Hematopoietic multipotent progenitor cell treated with erythropoietin and hydrocortisone succinate and interleukin-3 and kit ligand, for 17 days (in vitro differentiated cells): ENCODE measurements at places on chromosomes 5 and 9.

GRCh38 chr9:13898957-13899356, 415.0 kb downstream of the NFIB start:
- DNase-seq: no peak

DNA sequence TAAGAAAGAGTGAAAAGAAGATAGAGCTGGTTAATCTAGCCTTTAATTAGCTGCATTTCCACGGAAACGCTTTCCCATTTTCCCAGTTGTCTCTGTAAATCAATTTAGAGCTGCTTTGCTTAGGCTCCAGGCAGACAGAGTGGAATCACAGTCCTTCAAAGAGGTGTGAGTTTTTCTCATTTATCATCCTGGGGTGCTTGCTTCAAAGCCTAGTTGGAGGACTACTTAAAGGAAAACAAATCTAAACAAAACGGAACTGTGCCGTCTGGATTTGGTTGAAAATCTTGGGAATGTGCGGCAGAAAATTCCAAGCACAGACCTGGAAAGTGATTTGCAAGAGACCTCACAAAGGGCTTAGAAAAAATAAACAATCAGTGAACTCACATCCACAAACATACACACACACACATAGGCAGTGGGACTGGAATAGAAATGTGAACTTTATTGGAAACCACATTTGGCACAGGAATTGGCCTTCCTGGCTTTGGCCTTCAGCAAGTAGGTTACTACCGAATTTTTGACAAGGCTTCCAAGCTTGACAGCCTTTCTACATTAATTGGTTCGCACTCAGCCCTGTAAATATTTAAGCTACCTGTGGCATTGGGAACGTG, 235.2 kb upstream of the SLC24A2 start:
- DNase-seq: no peak

GRCh38 chr5:169785771-169786618, 148.9 kb downstream of the DOCK2 start:
- no peak for DNase-seq

- DNase-seq: no peak
Measured at GRCh38 chr5:124697933-124698591, 48.4 kb downstream of the ZNF608 start.
